ENCODE measurements at places on chromosomes 2 and 18.

DNA sequence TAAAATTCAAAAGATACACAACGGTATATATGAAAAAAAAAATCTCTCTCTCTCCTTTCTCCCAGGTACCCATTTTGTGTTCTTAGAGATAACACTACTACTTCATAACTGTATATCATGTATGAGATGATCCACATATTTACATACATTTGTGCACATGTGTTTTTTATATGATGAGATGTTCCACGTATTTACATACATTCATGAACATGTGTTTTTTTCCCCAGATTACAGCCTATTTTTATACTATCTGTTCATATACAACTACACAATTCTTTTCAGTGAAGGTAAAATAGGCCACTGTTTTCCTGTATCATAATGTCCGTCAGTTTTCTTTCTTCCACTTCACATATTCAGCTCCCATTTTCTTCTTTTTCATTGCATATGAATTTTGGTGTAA is 808.9 kb downstream of the LRRTM4 start:
- no peak for DNase-seq

GRCh38 chr2:170298115-170298514 is 120.2 kb downstream of the MYO3B start:
- DNase-seq, result no peak

- DNase-seq, result no peak
Observed at GRCh38 chr18:25164848-25165811, 186.8 kb downstream of the ZNF521 start.

DNA sequence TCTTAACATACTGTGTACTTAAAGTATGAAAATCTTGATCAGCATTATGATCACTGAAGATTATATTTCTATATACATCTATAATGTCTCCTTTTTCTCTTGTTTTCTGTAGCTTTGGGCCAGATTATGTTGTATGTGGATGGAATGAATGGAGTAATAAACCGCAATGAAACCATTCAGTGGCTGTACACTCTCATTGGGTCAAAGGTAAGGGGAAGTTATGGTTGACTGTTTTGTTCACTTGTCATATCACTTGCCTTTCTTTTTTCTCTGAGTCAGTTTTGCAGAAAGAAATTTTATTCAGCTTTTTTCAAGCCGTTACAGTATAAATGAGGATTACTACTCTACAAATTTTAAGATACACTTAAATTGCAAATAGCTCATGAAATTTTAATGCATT is 252.5 kb downstream of the TPGS2 start:
- DNase-seq, result no peak

GRCh38 chr18:12580630-12581342 is 77.1 kb downstream of the SPIRE1 start:
- no peak for DNase-seq

- no peak for DNase-seq
Observed at GRCh38 chr2:8494589-8494988, 187.3 kb upstream of the ID2 start.

DNA sequence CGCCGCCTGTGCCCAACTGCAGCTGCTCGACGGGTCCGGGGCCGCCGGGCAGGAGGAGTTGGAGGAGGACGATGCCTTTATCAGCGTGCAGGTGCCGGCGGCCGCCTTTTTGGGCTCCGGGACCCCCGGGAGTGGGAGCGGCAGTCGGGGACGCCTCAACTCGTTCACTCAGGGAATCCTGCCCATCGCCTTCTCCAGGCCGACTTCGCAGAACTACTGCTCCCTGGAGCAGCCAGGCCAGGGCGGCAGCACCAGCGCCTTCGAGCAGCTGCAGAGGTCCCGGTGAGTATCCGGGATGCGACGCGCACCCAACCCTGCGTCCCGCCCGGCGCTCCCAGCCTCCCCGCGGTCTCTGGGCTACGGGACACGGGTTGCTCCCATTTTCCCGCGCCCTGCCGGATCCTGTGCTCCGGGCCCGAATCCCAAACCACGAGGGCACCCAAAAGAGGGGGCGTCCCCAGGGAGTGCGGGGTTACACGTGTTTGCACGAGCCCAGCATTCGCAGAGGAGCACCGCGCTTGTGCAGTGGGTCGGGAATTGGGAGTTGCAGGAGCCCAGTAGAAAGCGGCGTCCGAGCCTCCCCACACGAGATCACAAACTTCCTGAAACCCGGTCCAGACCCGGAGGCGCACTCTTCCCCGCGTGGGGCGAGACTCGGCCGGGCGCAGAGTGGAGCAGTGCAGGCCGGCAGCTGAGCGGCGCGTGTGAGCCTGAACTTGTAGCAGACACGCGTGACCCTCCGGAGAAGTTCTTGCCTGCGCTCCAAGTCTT is 1.2 kb downstream of the CABLES1 start:
- DNase-seq, result no peak

DNA sequence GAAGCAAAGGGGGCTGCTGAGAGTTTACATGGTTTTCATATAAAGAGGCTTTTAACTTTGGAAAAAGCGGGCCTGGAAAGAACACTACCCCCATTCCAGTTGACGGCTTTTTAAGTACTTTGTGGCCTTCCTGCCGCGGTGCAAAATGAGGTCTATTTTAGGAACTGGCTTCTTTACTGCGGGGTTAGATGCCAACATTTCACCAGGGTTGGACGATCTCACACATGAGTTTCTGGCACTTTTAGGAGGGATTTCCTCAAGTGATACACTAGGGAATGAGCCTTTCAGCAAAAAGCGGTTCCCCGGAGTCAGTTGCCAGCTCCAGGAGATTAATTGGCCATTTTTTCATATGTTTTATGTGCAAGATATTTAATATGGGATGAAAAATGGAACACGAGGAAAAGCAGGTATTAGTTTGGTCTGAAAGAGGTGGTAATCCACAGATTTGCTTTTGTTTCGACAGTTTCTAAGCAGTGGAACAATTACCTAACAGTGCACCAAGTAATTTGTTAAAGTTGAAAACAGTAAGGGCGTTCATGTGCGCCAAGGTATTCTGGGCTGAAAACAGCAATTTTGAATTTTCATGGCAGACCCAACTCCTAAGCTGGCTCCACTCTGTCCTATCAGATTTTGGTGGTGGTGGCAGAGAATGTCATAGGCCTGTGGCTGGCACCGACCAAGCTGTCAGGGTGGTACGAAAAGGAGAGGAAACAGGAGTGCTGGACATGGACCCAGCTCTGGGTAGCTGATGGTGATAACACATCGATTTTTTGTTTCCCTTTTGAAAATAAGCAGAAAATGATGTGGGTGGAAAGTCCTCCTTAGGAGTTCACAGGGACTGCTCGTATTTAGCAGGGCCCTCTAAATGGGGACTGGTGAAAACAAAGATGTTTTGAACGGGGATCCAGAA is 55.6 kb upstream of the FZD5 start:
- DNase-seq, result no peak

DNA sequence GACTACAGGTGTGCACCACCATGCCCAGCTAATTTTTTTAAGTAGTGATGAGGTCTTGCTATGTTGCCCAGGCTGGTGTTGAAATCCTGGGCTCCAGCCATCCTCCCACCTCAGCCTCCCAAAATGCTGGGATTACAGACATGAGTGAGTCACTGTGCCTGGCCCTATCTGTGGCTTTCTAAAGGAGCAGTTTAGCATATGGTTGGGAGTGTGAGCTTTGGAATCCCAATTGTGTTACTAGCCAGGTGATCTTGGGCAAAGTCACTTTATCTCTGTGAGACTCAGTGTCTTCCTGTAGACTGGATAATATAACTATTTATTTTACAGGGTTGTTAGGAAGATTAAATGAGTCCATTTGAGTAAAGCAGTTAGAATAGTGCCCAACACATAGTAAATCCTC is 19.8 kb upstream of the SMAD4 start:
- no peak for DNase-seq

GRCh38 chr2:176566496-176566895 is 297.3 kb downstream of the MTX2 start:
- DNase-seq, result no peak

GRCh38 chr2:13560322-13560721 is 843.6 kb downstream of the TRIB2 start:
- DNase-seq, result no peak

DNA sequence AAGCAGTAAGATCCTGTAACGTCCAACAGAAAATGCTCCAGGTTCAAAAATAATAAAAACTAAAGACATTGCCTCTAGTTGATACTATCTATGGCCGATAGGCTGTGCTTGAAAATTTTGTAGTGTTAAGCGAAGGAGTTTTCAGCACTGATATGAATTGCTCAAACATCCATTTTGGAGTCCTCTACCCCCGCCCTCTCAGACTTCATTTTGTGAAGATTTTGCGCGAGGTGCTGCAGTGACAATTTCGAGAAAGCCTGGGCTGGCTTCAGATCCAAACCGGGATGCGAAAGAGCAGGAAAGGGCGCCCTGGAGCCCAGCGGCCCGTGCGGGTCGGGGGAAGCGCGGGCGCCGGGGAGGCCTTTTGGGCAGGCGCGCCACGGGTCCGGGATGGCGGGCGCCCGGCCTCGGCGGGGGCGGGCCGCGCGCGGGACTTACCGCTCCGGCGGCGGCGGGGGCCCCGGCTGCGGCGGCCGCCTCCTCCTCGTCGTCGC is 1.8 kb downstream of the SP3 start:
- DNase-seq, result peak; percentile 32

DNA sequence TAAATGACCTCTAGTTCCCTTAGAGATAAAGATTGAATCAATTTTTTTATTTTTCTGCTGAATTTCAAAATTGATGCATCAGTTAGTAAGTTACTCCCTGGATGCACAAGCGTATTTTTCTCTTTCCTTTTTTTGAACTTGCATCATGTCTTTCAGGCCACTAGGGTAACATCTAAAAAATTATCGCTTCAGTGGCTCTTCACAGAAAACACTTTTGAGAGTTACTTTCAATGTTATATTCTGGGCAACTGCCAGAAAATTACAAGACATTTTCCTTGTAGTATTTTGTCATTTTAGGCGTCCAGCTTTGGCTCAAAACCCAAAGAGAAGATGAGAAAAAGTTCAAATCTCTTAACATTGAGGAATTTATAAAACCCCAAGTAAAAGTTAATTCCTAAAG is 59.8 kb downstream of the DSEL start:
- DNase-seq, result no peak

Data from GF-D8 (cell line).